Ureter (tissue), 1 donor: ENCODE measurements at places on chromosomes 4 and X.

DNA sequence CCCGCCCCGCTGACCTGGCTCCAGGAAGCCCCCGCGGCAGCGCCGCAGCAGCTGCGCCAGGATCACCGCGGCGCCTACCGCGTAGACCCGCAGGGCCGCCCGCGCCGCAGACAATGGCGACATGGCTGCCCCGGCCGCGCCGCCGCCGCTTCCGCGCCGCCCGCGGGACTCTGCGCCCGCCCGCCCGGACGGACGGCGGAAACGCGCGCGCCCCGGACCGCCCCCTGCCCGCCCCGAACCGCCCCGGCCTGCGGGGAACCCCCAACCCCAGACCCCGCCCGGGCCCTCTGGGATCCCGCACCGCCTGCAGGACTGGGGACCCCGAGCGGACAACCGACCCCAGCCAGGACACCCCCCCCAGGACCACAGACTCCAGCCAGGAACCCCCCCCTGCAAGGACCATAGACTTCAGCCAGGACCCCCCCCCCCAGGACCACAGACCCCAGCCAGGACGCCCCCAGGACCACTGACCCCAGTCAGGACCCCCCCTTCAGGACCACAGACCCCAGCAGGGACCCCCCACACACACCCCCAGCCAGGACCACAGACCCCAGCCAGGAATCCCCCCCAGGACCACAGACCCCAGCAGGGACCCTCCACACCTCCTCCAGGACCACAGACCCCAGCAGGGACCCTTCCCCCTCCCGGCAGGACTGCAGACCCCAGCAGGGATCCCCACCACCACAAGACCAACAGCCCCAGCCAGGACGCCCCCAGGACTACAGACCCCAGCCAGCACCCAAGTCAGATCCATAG lies at the start of the genes DHRSX and ZBED1:
DHRSX (minus strand) TSS at position 174 of the 756 bp plus-strand sequence; CDS start at position 123, 51 bp downstream.
ZBED1 (minus strand) TSS at position 174 of the 756 bp plus-strand sequence. CDS start 10,257 bp downstream, outside the sequence.
- peak; percentile 56 for DNase-seq

DNA sequence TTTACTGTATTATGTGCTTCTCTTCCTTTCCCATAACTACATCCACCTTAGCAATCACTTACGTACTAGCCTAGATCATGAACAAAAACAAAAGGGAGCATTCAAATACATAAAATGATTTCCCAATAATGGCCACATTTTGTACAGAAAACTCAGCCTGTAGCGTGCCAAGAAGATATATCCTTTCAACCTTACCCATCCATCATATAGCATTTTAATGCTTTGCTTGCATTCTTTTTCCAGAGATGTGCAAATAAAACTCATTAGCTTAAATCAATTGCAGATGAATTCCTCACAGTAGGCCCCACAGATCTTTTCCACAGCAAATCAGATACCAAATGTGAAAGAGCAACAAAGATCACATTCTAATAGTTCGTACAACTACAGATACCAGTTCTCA lies 20.8 kb downstream of the GRSF1 start:
- DNase-seq: no peak

DNA sequence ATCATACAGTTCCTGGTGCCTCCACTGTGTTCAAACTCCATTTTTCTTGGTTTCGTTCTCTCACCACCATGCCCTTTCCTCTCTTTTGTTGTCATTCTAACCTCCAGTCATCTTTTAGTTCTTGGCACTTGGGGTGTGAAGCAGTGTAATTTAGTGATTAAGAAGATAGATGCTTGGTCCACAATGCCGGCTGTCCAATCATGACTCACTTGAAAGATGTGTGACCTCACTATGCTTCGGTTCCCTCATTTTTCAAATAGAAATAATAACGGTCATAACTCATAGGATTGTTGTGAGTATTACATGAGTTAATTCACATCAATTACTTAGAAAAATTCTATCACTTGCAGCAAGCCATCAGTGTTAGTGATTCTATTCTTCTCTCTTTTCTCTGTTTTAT lies 327.8 kb downstream of the ADGRL3 start:
- no peak for DNase-seq

DNA sequence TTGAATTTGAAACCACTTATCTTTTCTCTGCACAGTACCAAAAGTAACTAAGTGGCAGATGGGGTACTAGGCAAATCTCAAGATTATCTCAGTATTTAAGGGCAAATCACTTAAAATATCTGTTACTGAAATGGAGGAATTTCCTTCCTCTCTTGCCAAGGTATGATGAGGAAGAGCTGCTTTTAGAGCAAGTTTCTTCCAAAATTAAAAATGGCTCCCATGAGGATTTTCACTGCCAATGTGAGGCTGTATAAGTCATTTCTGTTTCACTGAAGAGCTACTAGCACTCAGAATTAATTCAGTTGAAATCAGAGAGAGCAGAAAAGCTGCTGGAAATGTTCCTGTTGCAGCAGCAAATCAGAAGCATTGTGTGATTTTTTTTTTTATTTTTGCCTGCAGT lies 43.4 kb downstream of the GABRB1 start:
- DNase-seq: no peak

- no peak for DNase-seq
These were observed 19.4 kb downstream of the SPRY1 start for GRCh38 chr4:123415977-123416376.

- DNase-seq: no peak
These were observed 7.6 kb upstream of the PGRMC2 start for GRCh38 chr4:128295255-128295654.

GRCh38 chr4:575281-576141 lies 584 bp downstream of the TMEM271 start:
- DNase-seq: peak; percentile 63

- DNase-seq: no peak
These were observed 699.1 kb upstream of the AMOT start for GRCh38 chrX:113539599-113540356.

DNA sequence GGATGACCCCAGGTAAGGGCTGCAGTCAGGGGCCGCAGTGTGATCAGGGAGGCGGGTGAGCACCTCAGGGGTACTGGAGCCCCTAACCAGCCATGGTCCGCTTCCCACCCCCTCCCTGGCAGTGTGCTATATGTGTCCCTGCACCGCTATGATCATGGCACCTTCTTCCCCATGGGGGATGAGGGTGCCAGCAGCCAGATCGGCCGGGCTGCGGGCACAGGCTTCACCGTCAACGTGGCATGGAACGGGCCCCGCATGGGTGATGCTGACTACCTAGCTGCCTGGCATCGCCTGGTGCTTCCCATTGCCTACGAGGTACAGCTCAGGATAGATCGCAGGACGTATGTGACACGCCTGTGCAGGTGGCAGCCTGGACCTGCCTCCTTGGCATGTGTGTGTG lies 8.2 kb upstream of the ERAS start:
- no peak for DNase-seq

- no peak for DNase-seq
These were observed 128.7 kb downstream of the MID1IP1 start for GRCh38 chrX:38929966-38930421.

- DNase-seq: no peak
These were observed 53.2 kb downstream of the ACSL4 start for GRCh38 chrX:109679820-109680219.

DNA sequence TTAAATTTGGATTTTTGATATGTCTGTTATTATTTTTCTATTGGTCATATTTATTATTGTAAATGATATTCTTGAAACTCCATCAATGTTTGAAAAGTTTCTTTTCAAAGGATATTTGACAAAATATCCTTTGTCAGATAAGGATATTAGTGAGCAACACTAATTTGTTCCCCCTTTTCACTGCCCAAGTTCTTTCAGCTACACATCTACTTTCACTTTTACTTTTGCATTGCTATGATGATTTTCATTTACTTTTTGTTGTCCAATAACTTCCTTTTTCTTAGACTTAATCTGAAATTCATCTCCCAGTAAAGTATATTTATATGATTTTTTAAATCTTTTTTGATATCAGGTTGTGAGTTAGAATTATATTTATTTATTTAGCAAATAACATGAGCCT lies 542.3 kb upstream of the ADGRL3 start:
- DNase-seq: no peak

DNA sequence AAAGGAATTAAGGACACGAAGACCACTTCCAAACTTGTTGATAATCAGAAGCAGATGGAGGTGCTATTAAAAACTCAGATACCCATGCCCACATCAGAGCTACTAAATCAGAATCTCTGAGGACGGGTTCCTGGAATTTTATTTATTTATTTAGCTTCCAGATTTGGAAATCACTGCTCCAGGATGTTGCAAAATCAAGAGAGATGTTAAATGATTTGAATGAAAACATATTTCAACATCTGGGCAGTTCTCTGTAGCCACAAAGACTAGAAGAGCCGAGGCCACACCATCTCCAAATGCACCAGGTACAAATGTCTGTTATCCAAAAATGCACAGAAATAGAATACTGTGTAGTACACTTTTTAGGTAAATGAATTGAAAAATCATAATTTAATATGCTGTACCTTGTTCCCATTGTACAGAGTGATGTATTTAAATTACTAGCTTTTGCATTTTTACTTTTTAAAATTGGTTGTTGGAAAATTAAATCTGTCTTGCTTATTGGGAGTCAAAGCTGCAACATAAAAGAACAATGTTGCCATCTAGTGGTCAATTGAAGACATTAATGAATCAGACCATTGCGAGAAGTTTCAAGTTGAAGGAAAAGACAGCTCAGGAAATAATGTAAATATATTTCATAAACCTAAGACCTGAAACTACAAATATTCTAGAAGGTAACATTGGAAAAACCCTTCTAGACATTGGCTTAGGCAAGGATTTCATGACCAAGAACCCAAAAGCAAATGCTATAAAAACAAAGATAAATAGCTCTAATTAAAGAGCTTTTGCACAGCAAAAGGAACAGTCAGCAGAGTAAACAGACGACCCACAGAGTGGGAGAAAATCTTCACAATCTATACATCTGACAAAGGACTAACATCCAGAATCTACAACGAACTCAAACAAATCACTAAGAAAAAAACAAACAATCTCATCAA lies 151.3 kb upstream of the TTC29 start:
- no peak for DNase-seq

GRCh38 chrX:3815896-3816664 lies 102.6 kb upstream of the PRKX start:
- peak; percentile 57 for DNase-seq
